PC-9 (cell line): ENCODE measurements at places on chromosomes 3 and 15.

GRCh38 chr15:77417602-77418001, 2.3 kb downstream of the PEAK1 start:
- no peak for DNase-seq

GRCh38 chr3:90052425-90052950, 945.1 kb downstream of the EPHA3 start:
- DNase-seq: no peak

- no peak for DNase-seq
Observed at GRCh38 chr3:129404610-129405009, 23.8 kb downstream of the EFCAB12 start.

- DNase-seq: no peak
Observed at GRCh38 chr15:89462198-89462912, 34.0 kb downstream of the RHCG start.

DNA sequence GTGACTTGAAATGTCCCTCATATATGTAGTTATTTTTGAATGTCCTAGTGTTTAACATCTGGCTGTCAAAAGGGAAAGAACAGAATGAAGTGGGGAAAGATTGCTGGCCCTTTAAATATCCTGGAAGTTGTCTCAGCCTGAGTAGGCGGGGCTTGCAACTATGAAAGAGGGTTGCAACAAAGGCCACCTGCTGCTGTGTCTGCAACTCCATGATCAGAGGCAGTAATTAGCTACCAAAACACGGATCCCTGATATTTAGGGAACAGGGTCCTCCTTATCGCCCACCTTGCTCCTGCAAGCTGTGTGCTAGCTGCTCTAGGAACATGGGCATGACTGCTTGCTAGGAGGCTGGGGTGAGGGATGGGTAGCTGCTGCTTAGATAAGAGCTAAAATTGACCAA, 100.2 kb upstream of the CFAP20DC start:
- DNase-seq: no peak

DNA sequence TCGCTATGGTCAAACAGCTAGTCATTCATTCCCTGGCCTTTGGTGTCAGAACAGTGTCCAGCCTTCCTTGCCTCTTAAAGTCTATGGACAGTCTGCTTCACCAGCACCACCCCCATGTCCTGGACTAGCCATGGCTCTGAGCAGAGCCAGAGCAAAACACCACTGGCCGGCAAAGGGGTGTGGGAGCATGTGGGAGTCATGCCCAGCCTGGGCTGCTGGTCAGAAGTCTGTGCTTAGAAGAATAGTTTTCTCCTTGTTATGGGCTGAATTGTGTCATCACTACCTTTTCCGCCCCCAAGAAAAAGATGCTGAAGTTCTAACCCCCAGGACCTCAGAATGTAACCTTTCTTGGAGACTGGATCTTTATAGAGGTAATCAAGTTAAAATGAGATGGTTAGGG, 132.9 kb upstream of the LPP start:
- DNase-seq: no peak

DNA sequence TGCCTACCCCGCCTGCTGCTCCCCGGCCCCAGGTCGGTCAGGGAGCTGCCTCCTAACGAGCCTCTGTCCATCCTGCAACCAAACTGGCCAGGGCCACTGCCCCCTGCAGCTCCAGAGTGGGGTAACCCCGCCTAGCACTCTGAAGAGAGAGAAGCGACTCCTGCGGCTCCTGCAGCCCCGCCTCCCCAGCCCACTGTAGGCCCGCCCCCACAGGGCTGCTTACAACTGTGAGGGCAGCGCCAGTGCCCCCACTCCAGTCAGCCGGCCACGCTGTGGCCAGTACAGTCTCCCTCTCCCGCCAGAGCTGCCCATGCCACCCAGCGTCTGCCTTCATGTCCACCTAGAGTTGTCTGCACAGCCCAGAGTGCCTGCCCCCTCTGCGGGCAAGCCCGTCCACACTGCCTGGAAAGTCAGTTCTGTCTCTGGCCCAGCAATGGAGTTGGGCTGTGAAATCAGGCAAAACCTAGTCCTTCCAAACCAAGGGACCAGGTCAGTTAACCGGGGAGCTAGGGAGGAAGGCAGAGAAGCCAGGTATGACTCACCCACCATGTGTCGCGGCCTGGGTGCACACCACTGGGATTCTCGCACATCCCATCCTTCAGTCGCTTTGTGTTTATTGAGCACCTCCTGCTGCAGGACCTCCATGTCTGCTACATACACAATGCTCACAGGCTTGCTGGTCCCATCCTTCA, 2.4 kb downstream of the UCN2 start:
- no peak for DNase-seq

DNA sequence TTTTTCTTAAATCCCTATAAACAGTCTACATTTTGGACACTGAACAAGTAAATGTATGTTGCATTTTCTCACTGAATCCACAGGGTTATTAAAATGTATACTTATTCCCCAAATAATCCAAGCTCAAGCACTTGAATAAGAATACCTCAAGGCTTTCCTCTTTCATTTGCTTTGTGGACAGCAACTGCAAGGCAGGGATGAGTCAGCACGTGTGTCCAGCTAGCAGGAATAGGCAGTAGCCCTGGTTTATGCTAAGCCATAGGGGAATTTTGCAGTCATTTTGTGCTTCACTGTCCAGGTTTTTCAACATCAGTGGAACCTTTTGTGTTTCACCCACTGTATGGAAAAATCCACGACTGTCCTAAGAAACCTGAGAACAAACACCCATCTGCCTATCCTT, 96.7 kb upstream of the KCNMB2 start:
- DNase-seq: peak; percentile 35

GRCh38 chr3:113714702-113715101, 18.3 kb upstream of the USF3 start:
- no peak for DNase-seq

DNA sequence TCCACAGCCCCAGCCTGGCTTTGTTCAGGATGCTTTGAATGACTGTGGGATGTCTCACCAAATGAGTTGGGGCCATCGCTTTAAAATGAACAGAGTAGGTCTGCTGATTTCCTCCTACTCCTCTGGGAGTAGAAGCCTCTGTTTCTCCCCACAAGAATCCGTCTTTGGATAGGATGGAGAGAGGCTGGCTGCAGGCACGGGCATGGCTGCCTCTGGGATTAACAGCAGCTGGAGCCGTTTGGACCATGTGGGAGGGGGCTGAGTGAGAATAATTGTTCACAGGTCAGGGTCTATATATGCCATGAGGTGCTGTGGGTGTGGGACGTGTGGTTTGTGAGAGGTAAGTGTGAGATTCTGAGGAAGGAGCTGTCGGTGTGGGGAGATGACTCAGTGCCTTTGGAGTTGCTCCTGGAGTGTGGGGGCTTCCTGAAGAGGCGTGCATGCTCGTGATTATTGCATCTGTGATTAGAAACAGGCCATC, 48.0 kb upstream of the APEH start:
- no peak for DNase-seq

DNA sequence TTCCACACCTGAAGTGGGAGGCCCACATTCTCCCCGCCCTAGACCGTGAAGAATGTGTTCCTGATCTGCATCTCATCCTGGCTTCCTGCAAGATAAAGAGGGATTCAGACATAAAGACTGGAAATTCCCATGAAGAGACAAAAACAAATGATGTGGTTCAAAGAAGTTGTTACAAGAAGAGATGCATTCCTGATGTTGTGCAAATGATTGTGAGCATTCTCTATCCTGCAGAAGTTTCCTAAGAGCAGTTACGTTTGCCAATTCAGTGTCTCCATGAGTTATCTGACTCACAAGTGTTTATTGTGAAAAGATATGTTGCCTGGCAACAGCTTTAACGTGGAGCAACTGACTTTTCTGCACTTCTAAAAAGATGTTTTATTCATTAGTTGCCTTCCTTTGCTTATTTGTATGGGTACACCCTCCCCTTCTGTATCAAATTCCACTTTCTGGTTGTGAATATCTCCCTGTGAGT, 107.8 kb downstream of the ZIC4 start:
- DNase-seq: peak; percentile 64
